OCI-M1 (cell line): ENCODE measurements at places on chromosomes 6 and 20.

DNA sequence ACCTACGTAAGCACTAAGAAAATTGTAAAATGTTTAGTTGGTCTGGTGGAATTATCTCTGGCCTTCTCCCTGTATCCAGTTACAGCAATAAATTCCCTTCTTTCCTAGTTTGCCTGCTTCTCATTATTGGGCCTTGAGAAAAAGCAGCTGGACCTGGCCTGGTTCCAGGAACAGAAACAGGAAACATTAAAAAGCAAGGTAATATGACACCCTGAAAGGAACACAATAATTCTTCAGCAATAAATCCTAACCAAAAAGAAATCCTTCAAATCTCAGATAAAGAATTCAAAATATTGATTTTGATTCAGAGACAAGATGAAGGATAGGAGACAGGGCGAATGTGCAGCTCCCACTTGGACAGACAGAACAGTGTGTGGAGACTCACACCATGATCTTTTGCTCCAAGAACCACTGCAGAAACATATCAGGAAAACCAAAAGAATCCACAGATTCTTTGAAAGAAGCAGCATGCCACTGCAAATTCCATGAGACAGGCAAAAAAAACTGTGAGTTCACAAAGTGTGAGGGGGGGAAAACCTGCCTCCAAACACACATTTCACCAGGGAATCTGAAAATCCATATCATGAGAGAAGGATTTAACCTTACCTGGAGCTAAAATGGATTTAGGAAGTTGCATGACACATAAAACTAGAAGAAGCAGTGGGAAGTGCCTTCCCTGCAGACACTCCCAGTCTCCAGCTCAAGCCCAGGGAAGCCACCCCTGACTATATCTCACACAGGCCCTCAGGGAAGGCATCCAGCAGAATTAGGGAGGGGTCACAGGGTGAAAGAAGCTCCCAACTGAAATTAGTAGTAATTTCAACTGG is 28.9 kb downstream of the TREM1 start:
- DNase-seq: no peak

GRCh38 chr6:34022250-34022872 is 123.5 kb downstream of the GRM4 start:
- peak; percentile 23 for DNase-seq

DNA sequence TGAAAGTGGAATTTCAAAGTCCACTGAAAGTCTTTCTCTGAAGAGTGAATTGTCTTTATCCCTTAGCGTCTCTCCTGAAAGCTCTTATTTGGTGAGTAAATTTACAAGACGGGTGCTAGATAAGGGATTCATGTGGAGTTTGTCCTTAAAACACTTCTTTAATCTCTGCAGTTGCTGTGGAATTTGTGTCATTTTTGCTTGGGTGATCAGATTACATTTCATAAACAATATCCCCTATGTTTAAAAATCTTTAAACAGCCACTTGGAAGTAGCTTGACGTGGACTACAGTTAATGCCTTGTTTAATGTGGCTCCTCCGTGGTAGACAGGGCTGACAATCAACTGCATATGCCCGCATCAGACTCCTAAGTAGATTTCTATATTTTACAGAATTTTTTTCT is 175.4 kb upstream of the ZNF217 start:
- DNase-seq: no peak

- peak; percentile 15 for DNase-seq
Observed at GRCh38 chr20:62413896-62414481, 6.9 kb upstream of the CABLES2 start.

GRCh38 chr20:62739581-62740285 is 31.1 kb downstream of the NTSR1 start:
- DNase-seq: no peak

DNA sequence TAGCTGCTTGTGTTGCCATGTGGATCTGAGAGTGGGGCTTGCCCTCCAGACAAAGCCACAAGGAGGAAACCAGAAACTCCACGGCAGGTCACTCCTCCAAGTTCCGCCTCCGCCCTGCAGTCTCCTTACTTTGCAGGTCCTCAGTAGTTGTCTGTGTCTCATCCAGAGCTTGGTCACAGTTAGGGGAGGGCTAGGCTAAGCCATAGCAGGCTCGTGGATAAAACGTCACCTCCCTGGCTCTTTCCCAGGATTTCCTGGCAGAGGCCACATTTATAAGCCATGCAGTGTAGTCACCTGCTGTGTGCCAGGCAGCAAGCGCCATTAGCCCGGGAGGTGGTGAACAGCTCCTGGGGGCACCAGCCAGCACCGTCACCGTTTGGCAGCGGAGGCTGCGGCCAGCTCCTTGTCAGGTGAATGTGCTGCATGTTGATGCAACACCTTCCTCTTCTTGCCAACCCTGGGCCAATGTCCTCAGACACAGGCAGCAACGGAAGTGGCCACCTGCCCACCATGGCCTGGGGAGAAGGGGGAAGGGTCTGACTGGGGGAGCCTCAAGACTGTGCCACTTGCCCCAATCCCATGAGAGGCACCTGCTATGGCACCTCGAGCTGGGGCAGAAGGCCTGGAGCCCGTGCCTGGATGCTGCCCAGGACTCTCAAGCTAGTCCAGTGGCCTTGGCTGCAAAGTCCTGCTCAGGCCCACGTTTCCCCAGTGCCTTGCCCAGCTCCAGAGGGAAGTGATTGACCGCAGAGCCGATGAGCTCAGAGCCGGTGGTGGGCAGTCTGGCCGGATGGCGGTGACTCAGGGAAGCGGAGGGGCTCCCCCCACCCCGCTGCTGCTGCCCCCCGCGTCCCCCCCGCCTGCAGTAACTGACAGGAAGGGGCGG is 39.0 kb upstream of the SLCO4A1 start:
- peak; percentile 66 for DNase-seq

DNA sequence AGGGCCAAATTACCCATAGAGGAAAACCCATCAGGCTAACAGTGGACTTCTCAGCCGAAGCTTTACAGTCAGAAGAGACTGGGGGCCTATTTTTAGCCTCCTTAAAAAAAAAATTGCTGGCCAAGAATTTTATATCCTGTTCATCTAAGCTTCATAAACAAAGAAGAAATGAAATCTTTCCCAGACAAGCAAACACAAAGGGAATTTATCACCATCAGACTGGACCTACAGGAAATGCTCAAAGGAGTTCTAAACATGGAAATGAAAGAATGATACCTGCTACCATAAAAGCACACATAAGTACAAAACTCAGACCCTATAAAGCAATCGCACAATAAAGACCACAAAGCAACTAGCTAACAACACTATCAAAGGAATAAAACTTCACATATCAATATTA is 19.3 kb downstream of the DTNBP1 start:
- no peak for DNase-seq

GRCh38 chr20:11248687-11249638 is 575.2 kb upstream of the JAG1 start:
- DNase-seq: no peak

DNA sequence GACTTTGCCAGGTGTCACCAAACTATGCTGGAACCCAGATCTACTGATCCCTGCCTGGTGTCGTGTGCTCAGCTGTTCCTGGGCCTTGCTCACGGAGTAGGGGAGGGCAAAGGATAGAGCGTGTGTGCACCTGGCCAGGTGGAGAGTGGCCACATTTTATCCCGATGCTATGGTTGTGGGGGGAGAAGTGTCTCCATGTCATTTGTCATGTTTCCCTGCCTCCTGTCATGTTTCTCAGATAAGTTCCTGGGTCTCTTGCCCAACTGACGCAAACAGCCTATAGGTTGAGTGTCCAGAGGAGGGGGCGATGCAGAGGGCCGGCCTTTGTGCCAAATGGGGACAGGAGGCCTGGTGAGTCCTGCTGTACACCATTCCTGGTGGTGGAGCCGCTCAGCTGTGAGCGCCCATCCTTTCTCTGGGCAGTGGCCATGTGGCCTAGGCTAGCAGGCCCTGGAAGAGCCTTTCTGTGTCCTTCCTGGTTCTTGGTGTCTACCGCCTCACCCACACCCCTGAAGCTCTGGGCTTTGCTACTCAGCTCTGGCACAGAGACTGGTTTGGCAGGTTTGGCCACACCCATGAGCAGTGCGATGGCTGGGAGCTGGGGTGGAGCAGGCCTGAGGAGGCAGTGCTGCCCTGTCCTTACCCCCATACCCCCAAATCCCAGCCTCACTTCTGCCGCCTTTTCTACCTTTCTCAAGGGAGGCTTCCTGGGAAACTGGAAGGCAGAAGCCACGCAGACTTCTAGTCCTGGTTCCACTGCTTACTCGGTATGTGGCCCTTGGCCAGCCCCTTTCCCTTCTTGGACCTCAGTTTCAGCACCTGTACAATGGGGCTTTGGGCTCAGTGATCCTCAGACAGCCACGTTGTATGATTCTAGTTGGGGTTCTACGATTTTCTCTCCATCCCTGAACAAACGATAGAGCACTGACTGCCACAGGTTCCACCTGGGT is 32.3 kb upstream of the EPB41L1 start:
- no peak for DNase-seq

- DNase-seq: no peak
Observed at GRCh38 chr6:49549691-49550491, 577 bp upstream of the C6orf141 start.

DNA sequence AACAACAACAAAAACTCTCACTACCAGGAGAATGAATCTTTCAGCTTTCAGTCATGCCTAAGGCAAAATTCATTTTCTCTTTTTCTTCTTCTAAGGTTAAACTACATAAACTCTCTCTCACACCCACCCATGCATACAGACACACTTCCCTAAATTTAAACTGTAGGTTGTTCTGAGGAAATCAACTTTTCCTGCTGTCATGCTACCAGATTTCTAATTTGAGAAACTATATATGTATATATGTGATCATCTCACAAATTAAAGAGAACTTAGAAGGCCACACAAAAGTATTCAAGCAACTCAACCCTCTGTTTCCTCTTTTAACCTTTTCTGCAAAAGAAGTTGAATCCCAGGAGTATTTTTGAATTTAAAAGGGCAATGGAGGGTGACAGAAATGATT is 532.5 kb downstream of the KIF16B start:
- no peak for DNase-seq

DNA sequence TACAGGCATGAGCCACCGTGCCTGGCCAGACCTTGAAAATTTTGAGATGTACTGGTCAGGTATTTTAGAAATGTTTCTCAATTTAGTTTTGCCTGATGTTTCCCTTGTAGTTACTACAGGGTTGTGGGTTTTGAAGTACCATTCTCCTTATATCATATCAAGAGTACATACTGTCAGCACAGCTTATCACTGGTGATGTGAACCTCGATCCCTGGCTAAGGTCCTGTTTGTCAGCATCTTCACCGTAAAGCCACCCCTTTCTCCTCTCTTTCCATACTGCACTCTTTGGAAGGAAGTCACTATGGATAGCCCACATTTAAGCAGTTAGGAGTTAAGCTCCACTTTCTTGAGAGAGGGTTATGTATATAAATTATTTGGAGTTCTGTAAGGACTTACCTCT is 27.8 kb downstream of the PHACTR2 start:
- DNase-seq: no peak

DNA sequence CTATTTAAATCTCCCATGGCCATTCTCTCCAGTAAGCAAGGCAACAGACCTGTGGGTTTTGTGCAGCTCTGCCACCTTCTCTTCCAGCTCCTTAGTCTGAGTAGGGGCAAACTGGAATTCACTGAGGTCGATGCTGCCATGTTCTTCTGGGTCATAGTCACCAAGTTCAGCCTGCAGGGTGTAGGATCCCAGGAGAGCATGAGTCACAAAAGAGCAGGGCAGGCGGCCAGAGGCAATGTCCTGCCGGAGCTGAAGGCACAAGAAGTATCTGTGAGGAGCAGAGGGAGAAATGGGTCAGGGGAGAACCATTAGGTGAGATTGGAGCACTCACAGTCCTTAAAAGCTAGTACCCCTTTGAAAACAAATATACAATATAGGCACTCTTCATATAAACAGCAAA is 73.7 kb downstream of the SMLR1 start:
- no peak for DNase-seq

DNA sequence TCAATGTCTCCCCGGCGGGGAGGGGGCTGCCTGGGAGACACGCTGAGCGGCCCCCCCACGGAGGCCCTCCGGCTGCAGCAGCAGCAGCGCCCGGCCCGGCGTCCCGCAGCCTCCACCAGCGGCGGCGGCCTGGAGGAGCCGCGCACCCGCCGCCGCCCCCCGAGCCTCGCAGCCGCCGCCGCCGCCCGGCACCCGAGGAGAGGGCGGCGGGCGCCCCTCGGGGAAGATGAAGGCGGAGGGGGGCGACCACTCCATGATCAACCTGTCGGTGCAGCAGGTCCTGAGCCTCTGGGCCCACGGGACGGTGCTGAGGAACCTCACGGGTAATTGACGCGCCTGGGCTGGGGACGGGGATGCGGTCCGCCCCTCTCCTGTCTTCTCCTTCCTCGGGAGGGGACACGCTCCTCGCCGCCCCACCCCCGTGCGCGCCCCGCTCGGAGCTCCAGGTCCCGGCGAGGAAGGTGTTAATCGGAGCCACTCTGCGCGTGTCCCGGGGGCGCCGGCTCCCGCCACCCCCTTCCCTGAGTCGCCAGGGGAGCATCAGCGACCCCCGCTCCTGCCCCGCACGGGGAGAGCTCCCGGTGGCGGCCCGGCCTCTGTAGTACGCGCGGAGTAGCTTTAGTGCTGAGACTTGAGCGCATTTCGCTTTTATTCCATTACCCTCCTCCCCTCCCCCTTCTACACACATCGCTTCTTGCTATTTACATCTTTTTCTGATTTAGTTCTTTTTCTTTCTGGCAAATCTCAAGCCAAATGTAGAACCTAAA is 686 bp downstream of the TMEM170B start:
- DNase-seq: no peak

DNA sequence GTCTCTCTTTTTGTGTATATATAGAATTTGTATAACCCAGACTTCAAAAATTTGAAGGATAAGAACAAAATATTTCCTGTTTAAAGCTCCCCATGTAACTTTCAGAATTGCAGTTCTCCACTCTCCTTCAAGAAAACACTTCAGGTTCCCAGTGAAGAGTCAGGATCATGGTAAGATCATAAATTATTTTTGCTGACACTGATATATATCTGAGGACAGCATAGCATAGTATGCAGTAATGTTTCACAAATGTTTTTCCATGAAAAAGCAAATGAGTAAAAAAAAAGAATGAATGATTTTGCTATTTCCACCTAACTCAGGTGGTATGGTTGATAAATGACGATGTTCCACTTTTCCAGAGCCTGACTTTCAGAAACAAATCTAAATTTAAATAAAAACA is 545.6 kb upstream of the EPHA7 start:
- DNase-seq: no peak

DNA sequence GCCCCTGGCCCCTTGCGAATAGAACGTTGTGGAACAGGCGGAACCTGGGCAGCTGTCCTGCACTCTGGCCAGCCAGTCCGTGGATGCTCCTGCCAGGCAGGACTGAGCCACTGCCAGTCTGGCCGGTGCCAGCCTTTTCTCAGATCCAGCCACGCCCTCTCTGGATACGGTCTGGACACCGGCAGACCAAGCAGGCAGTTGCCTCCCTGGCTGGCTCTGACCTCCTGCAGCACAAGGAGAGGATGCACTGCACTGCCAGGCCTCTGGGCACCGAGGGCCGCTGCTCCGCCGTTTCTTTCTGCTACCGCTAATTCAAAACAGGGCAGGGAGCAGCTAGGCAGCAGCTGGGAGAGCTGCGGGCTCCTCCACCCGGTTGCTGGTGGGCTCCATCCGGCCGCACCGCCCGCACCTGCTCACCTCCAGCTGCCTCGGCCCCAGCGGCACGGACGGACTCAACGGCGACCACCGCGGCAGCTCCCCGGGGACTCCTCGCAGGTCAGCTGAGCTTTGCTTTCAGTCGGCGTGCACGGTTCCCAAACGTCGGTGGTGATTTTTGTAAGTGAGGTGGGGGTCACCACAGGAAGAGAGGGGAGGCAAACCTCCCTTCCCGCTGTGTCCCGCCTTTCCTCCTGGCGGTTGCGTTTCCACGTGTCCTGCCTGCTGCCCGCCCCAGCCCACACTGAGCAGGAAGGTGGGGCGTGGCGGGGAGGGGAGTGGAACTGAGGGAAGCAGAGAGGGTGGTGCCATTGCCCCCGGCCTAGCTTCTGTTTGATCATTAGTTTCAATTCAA is 30.3 kb upstream of the AFDN start:
- no peak for DNase-seq

- no peak for DNase-seq
Observed at GRCh38 chr6:163500105-163500504, 85.6 kb downstream of the QKI start.
